ENCODE measurements at places on chromosomes 2 and 18.
A peak's percentile ranks its signal among the peaks of the same experiment; 100 is the strongest.

DNA sequence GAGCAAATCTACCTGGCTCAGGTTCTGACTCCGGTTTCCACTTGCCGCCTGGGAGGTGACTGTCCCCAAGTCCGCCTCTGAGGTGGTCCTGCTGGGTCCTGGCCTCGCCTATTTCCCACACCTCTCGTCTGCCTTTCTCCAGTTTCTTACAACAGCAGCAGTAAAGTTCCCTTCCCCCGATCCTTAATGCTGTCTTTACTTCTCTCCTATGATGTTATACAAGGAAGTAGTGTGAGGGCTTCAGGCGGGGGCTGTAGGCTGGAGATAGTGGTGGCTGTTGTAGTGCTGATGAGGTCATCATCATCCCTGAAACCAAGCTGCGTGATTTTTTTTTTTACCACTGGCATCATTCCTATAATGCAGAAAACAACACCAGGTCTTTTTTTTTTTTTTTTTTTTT lies 18.9 kb downstream of the TGIF1 start:
- DNase-seq = no peak

- peak; percentile 8 for DNase-seq
Observed at GRCh38 chr2:128640845-128641360, 322.2 kb upstream of the HS6ST1 start.

- DNase-seq = no peak
Observed at GRCh38 chr18:43714343-43715010, 437.2 kb upstream of the SYT4 start.

- no peak for DNase-seq
Observed at GRCh38 chr2:215003001-215003400, 135.4 kb downstream of the ABCA12 start.

GRCh38 chr2:41764131-41764530 lies 283.7 kb upstream of the PKDCC start:
- DNase-seq = no peak

- peak; percentile 23 for DNase-seq
Observed at GRCh38 chr2:8465560-8465959, 216.3 kb upstream of the ID2 start.

DNA sequence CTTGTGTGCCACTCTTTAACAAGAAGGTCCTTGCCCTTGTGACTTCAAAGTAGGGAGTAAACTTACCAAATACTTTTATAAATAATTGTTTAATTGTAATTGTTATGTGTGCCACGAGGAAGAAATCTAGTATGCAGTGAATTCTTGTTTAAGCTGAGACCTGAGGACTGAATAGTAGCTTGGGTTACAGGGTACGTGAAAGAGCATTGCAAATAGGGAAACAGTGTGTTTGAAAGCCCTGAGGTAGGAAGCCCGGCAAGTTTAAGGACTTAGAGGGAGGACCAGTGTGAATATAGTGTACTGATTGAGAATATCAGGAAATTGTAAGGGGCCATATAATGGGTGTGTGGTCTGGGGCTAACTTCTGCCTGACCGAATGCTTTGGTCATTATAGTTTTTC lies 26.2 kb downstream of the PHLPP1 start:
- no peak for DNase-seq

GRCh38 chr18:56109757-56110156 lies 521.8 kb upstream of the TCF4 start:
- no peak for DNase-seq

DNA sequence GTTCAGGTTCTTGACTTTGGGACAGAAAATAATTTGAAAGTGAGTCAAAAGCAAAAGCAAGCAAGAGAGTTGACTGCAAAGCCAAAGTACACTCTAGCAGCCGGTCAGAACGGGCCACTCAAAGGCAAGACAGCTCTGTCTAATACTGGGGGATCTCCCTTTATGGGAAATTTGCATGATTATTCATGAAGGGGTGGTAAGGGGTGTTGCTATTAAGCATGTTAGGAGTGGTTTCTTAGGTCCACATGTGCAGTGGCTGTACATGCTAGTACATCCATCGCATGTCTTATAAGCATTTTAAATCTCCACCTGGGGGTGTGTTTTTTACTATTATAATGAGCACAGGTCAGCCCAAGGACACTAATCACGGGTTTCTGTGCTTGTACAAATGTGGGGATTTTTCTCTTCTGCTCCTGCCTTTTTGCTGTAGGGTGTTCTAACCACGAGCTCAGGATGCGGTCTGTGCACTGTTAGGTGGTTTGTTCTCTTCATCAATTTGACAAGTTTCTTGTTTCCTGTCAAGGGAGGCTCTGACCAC lies 60.2 kb upstream of the SPP2 start:
- peak; percentile 58 for DNase-seq

GRCh38 chr2:204654669-204655068 lies 109.4 kb downstream of the PARD3B start:
- no peak for DNase-seq

- DNase-seq = no peak
Observed at GRCh38 chr2:67880291-67880761, 182.5 kb downstream of the C1D start.

- DNase-seq = no peak
Observed at GRCh38 chr2:37500031-37500430, 155.6 kb downstream of the QPCT start.

DNA sequence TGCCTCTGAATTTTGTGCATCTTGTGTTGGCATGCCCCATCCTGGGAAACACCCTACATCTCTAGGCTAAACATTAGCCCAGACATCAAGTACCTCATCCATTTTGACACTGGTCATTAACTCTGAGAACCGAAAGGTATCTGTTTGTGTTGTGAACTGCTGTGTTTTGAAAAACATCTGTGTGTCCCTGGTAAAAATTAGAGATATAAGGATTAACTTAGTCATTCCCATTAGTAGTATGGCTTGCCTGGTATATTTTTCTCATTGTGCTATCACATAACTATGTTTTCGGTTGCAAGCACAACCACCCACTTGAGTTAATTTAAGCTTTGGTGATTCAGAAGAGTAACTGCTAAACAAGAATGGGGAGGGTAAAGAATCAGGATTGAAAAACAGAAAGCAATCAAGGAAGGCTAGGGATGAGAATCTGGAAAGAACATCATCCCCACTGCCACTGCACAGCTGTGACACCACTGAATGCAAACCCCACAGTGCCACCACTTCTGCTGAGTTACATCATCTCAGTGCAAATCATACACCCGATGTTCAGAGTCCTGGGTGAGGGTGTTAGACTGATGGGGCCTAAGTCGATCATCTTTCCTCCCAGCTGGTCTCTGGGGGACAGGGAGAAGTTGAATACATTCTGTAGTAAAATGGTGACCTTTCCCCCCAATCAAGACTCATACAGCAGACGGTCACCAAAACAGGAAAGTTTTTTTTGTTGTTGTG lies 234.0 kb downstream of the EPHA4 start:
- DNase-seq = no peak

GRCh38 chr2:48238381-48238780 lies 291.6 kb upstream of the STON1 start:
- DNase-seq = no peak

- no peak for DNase-seq
Observed at GRCh38 chr2:207387001-207387571, 142.7 kb upstream of the CREB1 start.

GRCh38 chr2:64770137-64770780 lies 116.5 kb upstream of the SERTAD2 start:
- DNase-seq = no peak

DNA sequence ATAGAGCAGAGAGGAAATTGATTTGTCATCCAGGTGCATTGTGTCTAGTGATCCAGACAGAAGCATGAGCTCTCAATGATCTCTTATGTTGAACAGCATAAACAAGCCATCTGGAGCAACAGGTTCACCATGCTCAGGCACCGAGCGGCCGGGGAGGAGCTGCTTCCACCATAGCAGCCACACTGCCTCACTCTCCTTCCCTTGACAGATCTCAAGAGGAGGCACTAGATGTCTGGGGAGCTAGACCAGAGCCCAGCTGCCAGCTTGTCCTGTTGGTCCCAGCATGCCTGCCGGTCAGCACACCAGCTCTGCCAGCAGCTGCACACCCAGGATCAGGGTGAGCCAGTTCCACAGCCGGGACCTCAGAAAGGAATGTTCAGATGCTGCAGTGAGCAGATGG lies 17.5 kb upstream of the LONRF2 start:
- no peak for DNase-seq
